Activated CD4-positive, alpha-beta T cell treated with anti-CD3 and anti-CD28 coated beads, Interleukin-2, amount 10 ng/mL, durations not matched to agents 24 days and 14 days (primary cell): ENCODE measurements at places on chromosomes 7 and 10. TPM values are rescaled to one million over a fixed set of nuclear protein-coding genes. Genes with fewer than 3 reads are reported as not detected.

Gene IGFBP1
- total RNA-seq: not detected in 2 replicates

Gene CPED1
- total RNA-seq: not detected in 2 replicates

Gene OIT3
- not detected in 2 replicates for total RNA-seq

Gene PCDH15
- not detected in 2 replicates for total RNA-seq

Gene RAMP3
- not detected in 2 replicates for total RNA-seq

Gene STAG3
- total RNA-seq: 23.7 TPM in 2 replicates

Gene ECHDC3
- total RNA-seq: 0.35 and 0.47 TPM in 2 replicates

Gene FIS1
- total RNA-seq: 127 and 136 TPM in 2 replicates

Gene SPACDR
- total RNA-seq: 2.7 and 2.9 TPM in 2 replicates

Gene PIK3AP1
- total RNA-seq: 9.6 and 11.7 TPM in 2 replicates

Gene LRRC17
- not detected in 2 replicates for total RNA-seq

Gene SAP25
- 9.2 and 11.3 TPM in 2 replicates for total RNA-seq

Gene SPDYE2B
- total RNA-seq: not detected in 2 replicates

Gene OR2A7
- 2.0 and 2.1 TPM in 2 replicates for total RNA-seq
